Esophagus squamous epithelium (tissue), 5 donors: ENCODE measurements at places on chromosomes 1 and 21.

DNA sequence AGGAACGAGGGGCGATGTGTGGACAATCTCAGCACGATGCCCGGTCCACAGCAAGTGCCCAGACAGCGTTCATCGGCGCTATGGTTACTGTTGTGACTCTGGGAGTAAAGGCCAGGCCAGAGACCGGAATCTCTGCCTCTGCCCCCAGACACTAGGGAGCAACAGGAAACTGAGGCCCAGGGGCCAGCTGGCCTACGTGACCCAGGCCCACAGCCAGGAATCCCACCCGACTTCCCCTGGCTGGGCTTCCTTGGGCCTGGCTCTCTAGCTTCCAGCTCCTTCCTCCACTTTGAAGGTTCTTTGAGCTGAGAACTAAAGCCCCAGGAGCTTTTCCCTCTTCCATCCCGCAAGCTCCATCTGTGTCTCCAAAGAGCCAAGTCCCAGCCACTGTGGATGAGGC, 4.6 kb downstream of the LRP8 start:
- DNase-seq, result no peak

DNA sequence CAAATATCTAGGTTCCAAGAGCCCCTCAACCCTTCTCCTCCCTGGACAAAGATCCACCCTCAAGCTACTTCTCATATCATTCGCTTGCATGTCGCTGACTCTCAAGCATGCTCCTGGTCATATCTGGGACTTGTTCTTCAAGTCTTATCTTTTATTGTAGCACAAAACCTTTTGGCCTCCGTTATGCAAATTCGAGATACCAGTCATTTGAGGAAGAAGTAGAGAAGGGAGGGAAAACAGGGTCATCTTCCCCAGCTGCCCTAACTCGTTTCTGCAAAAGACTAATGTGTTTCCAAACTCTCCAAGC, 63.8 kb upstream of the ETS2 start:
- DNase-seq, result no peak

GRCh38 chr1:227729881-227730629, 5.0 kb downstream of the JMJD4 start:
- DNase-seq, result no peak

DNA sequence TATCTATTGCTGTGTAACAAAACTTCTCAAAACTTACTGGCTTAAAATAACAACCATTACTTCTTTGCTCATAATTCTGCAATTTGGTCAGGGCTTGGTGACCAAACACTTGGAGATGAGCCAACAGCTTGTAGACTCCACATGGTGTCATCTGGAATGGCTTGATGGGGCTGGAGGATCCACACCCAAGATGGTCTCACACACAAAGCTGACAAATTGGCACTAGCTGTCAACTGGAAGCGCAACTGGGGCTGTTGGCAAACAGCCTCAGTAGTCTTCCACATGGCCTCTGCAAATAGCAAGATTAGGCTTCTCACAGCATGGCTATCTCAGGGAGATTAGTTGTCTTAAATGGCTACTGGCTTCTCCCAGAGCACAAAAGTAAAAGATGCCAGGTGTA, 27.1 kb upstream of the MTF2 start:
- no peak for DNase-seq

GRCh38 chr1:30052178-30052577, 671.2 kb downstream of the MATN1 start:
- DNase-seq, result no peak

GRCh38 chr1:19728413-19729145, 63.9 kb downstream of the HTR6 start:
- no peak for DNase-seq

- no peak for DNase-seq
These were observed 446.6 kb downstream of the PTPRU start for GRCh38 chr1:29682919-29683295.

- DNase-seq, result no peak
These were observed at the start of gene KCTD3 for GRCh38 chr1:215566556-215567490. TSS of gene KCTD3 (plus strand) at chr1:215567304. CDS start at chr1:215567686, 382 bp downstream.

DNA sequence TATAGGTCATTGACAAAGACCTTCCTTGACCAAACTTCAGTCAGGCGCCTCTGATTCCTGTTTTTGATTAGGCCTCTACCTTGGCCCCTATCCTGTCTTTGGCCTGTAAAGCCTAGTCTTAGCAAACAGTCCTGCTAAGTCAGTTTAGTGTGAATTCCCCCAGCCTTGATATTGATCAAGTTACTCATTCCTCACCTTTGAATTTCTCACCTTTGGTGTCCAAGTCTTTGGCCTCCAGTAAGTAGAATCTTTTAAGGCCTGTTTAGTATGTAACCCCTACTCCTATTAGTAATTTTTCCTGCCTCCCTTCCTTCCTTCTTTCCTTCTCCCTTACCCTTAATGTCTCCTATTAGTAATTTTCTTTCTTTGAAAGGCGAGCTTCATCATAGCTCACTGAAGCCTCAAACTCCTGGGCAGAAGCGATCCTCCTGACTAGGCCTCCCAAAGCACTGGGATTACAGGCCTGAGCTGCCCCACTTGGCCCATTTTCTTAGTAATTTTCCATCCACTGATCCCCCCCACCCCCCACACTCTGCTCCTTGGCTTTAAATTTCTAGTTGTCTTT, 13.0 kb upstream of the ZNF692 start:
- no peak for DNase-seq

GRCh38 chr1:230979952-230980351, 1.1 kb downstream of the ARV1 start:
- no peak for DNase-seq

DNA sequence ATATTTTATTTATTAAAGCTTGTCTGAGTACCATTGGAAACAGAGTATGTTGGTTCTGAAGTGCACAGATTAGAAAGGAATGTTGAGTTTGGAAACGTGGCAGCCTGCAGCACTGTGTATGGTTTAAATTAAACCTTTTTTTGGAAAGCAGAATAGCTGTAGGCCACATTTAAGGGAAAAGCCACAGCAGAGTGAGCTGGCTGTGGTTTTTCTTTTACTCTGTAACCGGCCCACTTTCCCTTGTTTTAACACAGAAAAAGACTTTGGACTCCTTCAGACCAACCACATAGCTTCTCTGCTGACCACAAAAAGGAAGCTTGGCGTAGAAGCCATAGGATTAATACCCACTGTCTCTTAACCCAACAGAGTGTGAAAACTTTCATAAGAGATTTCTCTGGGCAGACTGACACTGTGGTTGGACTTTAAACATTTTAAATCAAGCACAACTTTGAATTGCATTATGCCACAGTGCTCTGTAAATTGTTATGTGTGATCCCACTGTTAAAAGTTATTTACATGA, 75.2 kb downstream of the NFIA start:
- no peak for DNase-seq

GRCh38 chr1:39795651-39796050, 7.0 kb upstream of the BMP8B start:
- DNase-seq, result no peak
